ENCODE measurements at places on chromosomes 5 and 9. TPM values are rescaled to one million over a fixed set of nuclear protein-coding genes. Genes with fewer than 3 reads are reported as not detected.

GRCh38 chr9:20478786-20479185 lies 143.5 kb downstream of the MLLT3 start:
- no peak for DNase-seq

- no peak for DNase-seq
These were observed 25.5 kb downstream of the HK3 start for GRCh38 chr5:176873541-176874172.

DNA sequence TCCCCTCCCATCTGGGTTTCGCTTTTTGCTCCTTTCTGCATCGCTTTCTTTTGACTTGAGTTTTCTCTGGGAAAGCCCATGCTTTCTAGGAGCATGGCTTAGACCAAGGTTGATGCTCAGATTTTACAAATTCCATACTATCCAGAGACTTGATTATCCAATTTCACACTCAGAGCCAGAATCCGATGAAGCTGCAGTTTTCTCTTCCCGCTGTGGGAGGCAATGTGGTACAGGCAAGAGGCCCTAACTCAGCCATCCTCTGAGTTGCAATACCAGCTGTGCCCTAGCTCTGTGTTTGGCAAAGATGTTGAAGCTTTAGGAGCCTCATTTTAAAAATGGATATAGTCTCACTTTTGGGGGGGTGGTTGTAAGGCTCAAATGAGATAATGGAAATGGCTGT lies 85.1 kb downstream of the BRINP1 start:
- peak; percentile 63 for DNase-seq

DNA sequence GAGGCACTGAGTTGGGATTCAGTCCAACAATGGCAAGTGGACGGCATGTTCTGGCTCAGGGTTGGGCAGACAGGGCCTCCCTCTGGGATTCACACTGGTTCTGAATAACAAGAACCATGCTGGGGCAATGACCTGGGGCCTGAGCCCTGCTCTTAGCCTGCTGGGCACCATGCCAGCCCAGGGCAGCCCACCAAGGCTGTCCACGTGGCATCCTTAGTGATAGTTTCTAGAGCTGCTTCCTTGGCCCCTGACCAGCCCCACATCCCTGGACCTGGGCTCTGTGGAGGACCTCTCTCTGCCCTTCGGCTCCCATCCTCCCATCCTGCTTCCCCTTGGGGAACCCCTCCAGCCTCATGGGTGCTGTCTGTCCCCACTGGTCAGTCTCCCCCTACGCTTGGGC lies 22.3 kb upstream of the OLFM1 start:
- no peak for DNase-seq

- DNase-seq = no peak
These were observed 92.3 kb downstream of the FSTL4 start for GRCh38 chr5:133520062-133520461.

- DNase-seq = peak; percentile 27
These were observed at the start of gene C5orf52 for GRCh38 chr5:157670662-157671591. Gene C5orf52, plus strand, starts transcription at chr5:157671533. Its CDS starts 82 bp downstream, at chr5:157671615.

DNA sequence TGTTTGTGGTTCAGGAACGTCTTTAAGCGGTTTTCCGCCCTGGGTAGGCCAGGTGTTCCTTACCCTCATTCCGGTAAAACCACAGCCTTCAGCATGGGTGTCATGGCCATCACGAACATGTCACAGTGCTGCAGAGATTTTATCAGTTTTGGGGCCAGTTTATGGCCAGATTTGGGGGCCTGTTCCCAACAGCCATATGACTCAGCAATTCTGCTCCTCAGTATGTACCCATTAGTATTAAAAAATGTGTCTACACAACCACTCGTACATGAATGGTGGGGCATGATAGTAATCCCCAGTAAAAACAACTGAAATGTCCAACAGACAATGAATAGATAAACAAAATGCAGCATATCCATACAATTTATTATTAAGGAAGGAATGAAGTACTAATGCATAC lies 51.9 kb upstream of the TTC23L start:
- DNase-seq = no peak

DNA sequence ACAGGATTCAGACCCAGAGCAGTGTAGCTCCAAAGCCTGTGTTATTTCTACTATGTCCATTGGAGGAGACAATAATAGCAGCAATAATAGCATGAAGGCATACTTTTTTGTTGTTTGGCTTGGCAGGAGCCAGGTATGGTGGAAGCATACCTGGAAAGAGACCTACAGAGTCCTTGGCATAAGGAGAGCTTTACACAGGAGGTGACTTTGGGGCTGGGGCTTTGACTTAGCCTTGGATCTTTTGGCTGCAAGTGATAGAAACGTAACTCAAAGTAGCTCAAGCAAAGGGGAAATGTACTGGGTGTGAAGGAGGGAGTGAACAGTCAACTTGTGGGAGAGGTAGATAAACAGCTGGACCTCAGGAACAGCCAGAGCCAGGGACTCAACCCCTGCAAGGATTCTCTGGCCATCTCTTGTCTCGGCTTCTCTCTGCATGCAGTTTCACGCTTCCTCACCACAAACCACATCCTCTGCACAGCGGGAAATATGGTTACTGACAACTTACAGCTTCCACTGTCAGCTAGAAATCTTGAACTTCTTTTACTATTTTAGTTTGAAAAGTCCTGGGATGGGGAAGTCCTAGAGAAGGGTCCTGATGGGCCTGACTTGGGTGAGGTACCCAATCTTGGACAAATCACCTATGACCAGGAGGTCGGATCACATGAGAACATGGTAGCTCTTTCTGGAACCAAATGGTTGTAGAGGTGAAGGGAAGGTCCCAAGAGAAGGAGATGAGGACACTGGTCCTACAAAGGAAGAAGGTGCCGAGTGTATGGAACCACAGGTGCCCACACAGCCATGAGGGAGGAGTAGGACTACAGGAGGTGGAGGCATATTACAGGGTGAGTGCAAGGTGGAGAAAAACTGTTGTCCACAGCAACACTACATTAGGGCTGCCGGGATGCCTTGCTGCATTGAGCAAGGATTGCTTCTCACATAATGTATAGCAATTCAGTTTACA lies 47.0 kb upstream of the TGFBR1 start:
- no peak for DNase-seq

GRCh38 chr9:122055701-122056100 lies 37.4 kb downstream of the TTLL11 start:
- no peak for DNase-seq

GRCh38 chr5:131276072-131276471 lies 12.2 kb downstream of the CDC42SE2 start:
- no peak for DNase-seq

- no peak for DNase-seq
These were observed 39.4 kb downstream of the CTNNAL1 start for GRCh38 chr9:108973895-108974294.

DNA sequence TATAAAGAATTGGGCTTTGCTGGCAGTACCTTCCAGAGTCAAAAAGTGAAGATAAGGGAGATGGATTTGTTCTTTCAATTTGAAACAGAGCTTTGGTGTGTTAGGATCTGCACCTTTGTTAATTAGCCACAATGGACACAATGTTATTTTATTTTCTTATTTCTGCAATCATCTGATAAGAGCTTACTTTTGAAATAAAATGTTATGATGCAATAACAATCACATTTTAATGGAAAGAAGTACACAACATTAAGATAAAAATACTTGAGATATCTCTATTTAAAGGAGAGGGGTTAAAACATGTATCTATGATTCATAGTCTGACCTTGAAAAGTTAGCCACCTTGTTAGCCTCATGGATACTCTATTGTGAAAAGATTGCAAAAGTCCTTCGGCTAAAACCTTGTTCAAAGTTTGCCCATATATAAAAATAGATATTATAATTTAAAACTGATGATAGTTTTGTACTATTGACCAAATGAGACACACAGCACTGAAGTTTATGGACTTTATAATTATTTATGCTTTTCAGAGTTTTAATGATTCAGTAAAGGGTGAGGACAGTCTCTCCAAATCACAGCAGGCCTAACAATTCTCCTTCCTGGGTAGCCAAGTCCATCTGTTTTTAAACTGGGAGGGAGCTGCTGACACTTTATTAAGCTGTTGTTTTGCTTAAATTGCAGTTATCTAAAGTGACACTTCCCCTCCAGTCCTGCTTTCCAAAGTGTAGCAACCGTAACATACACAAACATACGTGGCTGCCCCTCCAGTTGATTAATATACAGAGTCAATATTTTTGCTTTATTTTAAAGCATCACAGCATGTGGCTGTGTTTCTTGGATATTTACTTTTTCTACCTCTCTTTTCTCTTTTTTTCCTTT lies 47.6 kb upstream of the DAP start:
- DNase-seq = peak; percentile 14

- no peak for DNase-seq
These were observed 84.5 kb upstream of the MOCS2 start for GRCh38 chr5:53194086-53194485.

DNA sequence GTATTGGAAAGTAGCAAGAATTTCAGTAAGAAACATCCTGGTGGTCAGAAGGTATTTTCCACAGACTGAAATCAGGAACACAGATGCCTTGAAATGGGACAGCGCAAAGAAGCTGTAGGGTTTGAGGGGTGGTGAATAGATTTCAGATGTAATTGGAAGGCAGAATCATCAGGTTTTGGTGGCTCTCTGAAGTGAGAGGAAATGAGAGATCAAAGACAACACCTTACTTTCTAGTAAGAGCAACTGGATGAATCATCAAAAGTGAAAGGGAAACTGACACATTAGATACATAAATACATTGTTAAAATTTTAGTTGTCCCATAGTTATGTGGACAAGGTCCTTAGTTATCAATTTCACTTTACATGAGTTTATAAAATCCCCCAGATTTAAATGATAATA lies 188.2 kb upstream of the SLC27A6 start:
- no peak for DNase-seq

- DNase-seq = no peak
These were observed 52.1 kb downstream of the C9orf50 start for GRCh38 chr9:129568560-129569501.

DNA sequence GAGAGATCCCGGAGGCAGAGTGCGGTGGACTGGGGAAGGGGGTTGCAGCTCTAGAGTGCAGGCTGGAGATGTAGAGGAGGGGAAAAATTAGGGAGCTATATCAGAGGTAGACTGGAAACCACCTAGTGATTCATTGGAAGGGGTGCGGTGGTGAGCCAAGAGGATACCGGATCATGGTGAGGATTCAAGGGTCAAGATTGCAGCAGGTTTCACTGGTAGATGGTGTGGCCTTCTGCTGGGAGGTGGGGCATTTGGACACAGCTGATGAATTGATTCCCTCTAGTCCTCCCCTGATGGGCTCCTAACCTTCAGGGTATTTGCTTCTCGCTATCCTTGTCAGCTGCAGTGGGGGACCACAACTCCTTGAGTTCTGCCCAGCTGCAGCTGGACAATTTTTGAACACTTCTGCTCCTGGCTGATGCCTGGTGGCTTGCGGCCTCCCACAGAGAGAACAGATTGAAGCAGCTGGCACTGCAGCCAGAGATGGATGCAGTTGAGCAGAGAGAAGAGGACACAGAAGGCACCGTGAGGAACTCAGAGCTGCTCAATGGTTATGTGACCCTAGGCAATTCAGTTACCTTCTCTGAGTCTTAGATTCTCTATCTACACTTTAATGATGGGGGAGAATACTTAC lies 134.4 kb upstream of the ABCA1 start:
- peak; percentile 9 for DNase-seq

GRCh38 chr5:172009536-172010270 lies 3.3 kb upstream of the FBXW11 start:
- peak; percentile 6 for DNase-seq

GRCh38 chr9:129868872-129869486 lies 33.7 kb downstream of the USP20 start:
- DNase-seq = no peak

- no peak for DNase-seq
These were observed 87.0 kb upstream of the SPRY4 start for GRCh38 chr5:142411656-142412425.

DNA sequence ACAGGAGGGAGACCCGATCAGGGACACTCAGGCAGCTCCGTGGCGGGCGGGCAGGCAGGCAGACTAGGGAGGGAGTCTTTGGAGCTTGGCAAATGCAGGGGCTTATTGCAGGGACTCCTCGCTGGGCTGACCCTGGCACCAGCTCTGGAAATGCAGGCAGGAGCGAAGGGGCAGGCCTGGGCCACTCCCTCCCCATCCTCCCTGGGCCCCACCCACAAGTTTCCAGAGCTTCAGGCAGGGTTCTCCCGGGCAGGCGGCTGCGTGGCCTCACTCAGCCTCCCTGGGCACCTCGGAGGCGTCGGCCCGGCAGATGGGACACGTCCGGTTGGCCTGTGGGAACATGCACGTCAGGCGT lies 8.5 kb downstream of the RNF44 start:
- no peak for DNase-seq

DNA sequence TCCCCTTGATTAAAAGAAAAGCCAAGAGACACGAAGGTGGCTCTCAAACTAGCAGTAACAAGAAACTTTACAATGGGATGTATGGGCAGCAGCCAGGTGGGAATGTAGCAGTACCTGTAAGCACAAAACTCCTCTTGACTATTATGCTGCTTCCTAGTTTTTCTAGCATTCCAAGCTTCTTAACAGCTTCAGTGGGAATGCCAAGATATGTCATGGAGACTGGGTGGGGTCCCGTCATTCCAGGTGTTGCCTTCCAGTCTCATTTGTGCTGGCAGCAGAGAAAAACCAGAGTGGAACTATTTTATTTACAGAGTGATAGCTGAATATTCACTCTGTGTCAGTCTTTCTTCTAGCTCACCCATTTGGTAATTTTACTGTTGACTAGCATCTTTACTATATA lies 236.6 kb downstream of the ARL15 start:
- DNase-seq = no peak

GRCh38 chr9:22416692-22417060 lies 29.9 kb upstream of the DMRTA1 start:
- no peak for DNase-seq

DNA sequence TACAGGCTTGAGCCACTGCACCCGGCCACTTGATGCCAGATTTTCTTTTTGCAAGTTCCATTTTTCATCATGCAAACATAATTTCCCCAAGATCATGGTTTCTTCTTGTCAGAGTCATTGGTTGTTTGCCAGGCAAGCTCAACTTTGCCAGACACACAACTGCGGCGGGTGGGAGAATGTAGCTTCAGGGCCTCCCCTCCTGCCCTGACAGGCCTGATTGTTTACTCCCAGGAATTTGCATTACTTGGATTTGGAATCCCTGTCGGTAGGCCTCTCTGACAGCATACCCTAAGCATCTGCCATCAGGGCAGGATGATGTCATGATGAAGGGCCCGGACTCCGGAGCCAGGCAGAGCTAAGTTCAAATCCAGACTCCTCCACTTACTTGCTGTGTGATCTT lies 15.1 kb downstream of the RPS14 start:
- no peak for DNase-seq

- DNase-seq = no peak
These were observed 132.9 kb downstream of the ROR2 start for GRCh38 chr9:91817106-91817492.

The SLC6A19 gene
- 1.0 TPM for total RNA-seq

The GNA14 gene
- not detected for total RNA-seq

The PCDHGA9 gene
- total RNA-seq = not detected

The SPINK1 gene
- not detected for total RNA-seq

The CEMIP2 gene
- total RNA-seq = 8.6 TPM

The ADAMTSL2 gene
- total RNA-seq = not detected

The PHF24 gene
- total RNA-seq = not detected

The DBH gene
- total RNA-seq = not detected

The PCDHA2 gene
- not detected for total RNA-seq

The STPG3 gene
- total RNA-seq = not detected

The TMEM174 gene
- total RNA-seq = not detected

The IL9 gene
- not detected for total RNA-seq

The CDH9 gene
- total RNA-seq = not detected

The CCDC69 gene
- 3.9 TPM for total RNA-seq

The GPR151 gene
- total RNA-seq = not detected

The NXNL2 gene
- total RNA-seq = 0.92 TPM

The ESM1 gene
- not detected for total RNA-seq

All from G401 (cell line).